ENCODE measurements at places on chromosomes 3 and 15.

- no peak for DNase-seq
These were observed 83.3 kb downstream of the TRIM42 start for GRCh38 chr3:140761076-140761639.

- DNase-seq: no peak
These were observed 118.0 kb downstream of the FOXP1 start for GRCh38 chr3:71465371-71466036.

DNA sequence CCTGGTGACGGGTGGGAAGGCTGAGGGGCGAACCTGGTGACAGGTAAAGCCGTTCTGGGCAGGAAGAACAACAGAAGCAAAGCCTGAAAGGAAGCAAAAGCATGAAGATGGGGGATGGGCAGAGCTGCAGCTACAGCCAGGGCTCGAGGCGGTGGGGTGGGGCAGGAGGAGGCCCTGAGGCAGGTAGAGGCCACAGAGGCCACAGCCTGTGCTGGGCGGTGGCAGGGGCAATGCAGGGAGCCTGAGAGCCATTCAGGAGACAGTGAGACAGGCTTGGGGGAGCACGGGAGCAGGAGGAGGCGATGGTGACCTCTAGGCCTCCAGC lies 8.2 kb downstream of the PCSK6 start:
- no peak for DNase-seq

DNA sequence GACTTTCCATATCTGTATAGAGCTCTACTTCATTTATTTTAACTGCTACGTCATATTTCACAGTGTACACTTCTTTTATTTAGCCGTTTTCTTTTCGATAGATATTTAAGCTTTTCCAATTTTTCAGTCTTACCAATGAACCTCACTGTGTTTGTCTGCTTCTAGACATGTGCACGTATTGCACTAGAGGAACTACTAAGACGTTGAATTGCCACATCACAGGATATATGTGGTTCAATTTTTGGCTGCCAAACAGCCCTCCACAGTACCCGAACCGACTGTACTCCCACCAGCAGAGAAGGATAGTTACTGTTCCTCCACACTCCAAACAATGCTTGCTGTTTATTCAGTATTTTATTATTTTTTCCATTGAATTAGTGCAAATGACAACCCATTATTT lies 2.0 kb downstream of the NR1I2 start:
- DNase-seq: no peak

DNA sequence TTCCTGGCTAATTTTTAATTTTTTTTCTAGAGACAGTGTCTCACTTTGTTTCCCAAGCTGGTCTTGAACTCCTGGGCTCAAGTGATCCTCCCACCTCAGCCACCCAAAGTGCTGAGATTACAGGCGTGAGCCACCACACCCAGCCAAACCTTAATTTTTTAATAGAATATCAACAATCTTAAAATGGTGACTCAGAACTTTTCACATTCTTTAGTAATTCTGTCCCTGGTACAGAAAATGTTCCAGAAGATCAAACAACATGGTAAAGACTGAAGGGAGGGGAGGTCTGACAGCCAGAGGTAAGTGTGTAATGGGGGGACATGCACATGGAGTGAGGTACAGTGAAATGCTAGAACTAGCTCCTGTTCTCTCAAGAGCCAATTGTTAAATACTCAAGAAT lies 38.2 kb downstream of the DNAH12 start:
- no peak for DNase-seq

DNA sequence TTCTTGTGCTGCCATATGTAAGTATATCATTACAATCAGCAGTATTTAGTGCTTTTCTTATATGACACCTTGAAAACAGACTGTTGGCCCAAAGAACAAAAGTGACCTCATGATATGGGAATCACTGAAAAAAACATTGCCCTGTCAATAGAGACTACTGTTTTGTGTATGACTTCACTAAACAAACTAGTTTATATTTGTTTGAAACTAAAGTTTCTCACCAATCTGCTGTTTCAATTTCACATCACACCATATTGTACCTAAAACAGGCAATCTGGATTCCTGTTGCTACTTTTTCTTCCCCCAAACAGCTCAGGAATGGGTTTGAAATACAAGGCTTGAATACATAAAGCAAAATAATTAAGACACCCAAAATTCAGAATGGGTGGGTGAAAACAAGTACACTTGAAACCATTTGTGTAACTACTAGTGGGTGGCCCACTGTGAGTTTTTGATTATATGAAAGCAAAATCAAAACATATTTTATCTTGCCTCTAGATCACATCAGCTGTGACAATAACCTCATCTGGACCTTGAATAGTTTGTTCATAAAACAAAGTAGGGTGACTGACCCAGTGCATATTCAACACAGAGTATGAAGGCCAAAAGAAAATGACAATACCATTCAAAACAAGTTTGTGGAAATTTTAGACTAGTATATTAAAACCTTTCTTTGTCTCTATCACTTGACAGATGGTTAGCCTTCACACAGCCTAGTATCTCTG lies 5.9 kb downstream of the ZBTB20 start:
- DNase-seq: no peak

DNA sequence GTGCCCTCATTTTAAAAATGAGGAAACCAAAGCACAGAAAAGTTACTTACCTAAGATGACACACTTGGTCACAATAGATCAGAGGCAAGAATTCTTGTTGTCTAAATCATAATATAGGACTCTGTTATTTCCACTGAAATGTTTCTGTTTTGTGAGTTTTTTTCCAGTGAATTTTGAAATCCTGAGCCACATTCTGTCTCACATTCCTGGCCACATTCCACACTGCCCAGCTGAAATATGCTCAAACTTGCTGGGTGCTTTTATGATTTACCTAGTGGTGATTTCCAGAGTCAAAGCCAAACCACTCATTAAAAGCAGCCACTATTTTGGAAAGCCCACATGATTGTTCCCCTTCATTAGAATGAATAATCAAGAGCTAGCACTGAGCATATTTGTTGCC lies 82.3 kb upstream of the NPHP3 start:
- DNase-seq: no peak

DNA sequence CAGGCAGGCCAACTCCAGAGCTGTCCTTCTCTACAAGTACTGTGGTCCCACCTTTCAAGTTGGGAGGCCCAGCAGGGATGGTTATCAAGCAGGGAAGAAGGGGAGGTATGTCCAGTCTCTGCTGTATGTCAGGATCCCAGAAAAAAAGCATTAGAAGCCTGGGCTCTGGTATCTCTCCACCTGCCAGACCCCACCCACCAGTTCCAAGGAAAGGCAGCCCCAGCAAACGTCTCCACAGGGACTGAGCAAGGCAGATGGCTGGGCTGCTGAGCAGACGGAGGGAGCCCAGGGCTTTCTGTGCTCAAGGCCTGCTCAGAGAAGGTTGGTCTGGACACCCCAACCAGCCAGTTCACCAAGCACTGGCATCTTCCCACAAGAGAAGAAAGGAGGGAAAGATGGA lies 287.8 kb downstream of the XXYLT1 start:
- DNase-seq: no peak

- DNase-seq: no peak
These were observed 123.9 kb downstream of the MAGI1 start for GRCh38 chr3:65914740-65915367.

GRCh38 chr15:34722439-34722836 lies 32.4 kb downstream of the GJD2 start:
- no peak for DNase-seq

GRCh38 chr15:90557186-90558084 lies 27.7 kb downstream of the CRTC3 start:
- peak; percentile 69 for DNase-seq

- DNase-seq: no peak
These were observed 20.0 kb downstream of the DHX36 start for GRCh38 chr3:154304116-154304786.

DNA sequence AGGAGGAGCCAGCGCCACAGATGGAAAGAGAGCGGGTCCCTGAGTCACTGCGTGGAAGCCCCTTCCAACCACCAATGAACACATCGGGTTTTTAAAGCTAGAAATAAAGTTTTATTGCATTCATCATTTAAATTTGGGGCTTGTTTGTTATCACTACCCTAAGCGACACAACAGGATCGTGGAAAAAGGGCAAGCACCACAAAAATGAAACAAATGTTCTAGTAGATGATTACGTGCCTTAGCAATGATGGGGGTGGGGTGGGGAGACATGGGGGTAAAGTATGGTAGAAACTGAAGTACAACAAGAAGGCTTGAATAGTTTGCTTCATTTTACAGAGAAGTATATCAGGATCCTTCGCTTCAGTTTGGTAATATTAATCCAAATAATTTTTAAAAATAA lies 221.6 kb upstream of the ATP10A start:
- DNase-seq: no peak

- DNase-seq: peak; percentile 71
These were observed 150.8 kb upstream of the KCNMB2 start for GRCh38 chr3:178385280-178385952.

GRCh38 chr3:105729667-105730066 lies 139.1 kb downstream of the CBLB start:
- peak; percentile 26 for DNase-seq

DNA sequence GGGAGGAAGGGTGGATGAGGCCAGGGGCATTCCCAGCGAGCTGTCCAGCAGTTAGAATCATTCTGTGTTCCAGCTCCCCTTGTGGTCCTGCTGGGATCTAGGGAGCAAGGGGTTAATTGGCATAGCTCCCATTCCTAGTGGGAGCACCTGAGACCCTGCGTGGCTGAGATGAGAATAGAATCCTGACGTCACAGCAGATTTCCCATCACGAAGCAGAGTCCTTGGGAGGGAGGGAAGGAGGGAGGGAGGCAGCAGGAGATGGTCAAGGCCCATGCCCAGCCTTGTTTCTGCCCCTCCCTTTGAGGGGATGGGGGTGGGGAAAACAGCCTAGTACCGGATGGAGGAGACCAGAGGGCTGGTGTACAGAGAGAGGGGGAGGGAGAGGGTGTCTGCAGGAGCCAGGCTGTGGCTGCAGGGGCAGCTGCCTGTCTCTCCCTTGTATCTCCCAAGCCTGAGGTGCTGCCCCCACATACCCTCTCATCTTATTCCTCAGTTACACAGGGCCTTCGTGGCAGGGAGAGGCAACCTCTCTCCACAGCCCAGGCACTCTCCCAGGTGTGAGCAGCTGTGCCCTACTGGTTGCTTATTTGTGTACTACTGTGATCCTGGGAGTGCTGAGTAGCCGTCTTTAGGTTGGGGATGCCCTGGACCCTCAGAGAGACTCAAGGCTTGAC lies 5.4 kb downstream of the TYRO3 start:
- no peak for DNase-seq

DNA sequence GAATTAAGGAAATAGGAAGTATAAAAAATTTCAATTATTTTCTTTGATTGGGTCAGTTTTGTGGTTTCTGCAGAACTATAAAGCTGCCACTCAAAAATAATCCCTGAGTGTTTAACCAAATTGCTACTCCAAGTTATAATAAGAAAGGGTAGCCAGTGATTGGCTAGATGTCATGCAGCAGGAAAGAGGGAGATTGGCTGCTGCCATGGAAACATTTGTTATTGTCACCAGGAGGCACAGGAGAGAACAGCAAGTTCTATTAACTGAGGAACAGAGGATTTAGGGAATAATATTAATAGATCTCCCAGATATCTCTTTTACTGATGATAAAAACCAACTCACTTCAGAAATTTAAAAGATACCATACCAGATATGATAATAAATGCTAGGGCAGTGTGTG lies 42.6 kb downstream of the CLDN1 start:
- no peak for DNase-seq

DNA sequence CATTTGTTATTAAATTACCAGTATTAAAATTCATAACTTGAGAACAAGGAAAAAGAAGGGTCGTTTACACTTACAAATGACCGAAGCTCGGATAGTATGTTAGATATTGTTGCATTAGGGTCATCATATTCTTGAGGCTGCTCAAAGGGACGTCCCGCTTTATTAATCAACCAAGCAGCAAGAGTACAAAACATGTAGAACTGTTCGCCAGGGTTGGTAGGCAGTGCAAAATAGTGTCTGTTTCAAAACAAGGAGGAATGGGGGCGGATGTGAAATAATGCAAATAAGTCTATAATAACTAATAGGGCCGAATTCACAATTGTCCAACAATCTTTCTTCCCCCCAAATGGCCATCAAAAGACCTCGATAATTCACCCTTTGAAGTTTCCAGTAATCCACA lies 2.9 kb downstream of the IFT57 start:
- DNase-seq: no peak

DNA sequence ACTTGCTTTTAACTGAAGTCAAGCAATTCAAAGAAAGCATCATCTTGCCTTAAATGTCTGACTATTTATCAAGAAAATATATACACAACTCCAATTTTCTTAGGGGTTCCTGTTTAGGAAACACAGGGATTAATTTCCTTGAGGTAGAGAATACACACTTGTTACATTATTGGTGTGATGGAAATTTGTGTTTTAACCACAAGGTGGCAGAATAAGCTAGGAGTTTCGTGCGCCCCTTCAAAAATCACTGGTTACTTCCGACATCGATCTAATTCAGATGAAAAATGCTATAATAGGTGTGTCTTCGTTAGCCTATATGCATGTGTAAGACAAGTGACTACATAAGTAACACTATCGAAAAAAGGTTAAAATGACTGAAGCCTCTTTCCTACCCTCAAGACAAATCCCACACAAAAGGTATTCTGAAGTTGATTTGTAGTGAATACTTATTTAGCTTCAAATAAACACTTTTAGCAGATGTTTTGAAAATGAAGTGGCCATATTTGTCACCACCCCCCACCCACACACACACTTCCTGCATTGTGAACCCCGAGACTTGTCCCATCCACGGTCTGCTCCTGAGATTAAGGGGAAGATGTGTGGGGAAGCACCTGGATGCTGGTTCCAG lies 246.5 kb downstream of the ROBO1 start:
- DNase-seq: peak; percentile 43

- DNase-seq: no peak
These were observed 44.2 kb upstream of the C2CD4B start for GRCh38 chr15:62209322-62209721.

DNA sequence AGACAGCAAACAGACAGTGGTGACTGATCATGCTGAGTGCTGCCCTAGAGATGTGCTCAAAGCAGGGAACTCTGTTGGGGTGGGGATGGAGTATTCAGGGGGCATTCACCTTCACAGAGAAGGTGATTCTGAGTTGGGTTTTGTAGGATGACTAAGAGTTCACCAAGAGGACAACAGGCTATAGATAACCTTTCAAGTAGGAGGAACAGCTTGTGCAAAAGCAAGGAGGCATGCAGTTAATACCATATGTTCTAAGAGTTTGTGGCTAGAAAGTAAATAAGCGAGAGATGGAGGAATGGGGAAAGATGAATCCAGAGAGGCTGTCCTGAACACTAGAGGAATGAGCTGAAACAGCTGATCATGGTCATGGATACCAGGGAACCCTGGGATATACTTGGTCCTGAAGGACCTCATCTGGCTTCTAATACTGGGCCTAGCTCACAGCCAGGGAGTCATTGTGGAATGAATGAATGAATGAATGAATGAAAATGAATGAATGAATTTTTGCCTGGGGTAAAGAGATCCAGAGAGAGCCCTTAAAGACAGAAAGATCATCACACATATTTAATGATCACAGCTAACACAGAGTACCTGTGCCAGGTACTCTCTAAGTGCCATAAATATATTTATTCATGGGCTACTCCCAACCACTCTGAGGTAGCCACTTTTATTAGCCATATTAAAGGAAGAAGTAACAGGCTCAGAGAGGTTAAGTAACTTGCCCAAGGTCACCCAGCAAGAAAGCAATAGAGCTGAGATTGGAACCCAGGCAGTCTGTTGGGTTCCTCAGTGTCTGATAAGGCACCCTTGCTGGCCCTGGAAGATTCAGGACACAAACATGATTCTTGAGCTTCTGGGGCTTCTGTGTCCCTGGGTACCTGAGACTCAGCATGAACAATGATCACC lies 22.0 kb downstream of the SMAD6 start:
- DNase-seq: no peak
